ENCODE measurements at places on chromosomes 7 and 10.

DNA sequence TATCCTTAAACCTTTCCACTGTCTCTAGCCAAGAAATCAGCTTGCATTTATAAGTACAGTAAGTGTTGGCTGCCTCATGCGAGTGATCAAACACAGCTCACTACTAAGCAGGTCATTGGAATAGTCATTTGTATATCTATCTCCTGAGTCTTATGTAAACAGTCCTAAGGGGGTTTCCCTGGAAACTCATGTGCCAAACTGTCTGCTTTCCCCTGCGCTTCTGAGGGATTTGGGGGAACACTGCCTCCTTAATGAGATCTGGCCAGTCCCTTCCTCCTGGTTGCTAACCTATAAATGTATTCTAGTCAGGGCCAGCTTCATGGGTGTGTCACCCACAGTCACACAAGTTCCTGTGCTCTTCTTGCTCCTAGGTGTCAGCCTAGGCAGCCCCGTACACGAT lies 133.1 kb downstream of the CD36 start:
- DNase-seq = no peak

DNA sequence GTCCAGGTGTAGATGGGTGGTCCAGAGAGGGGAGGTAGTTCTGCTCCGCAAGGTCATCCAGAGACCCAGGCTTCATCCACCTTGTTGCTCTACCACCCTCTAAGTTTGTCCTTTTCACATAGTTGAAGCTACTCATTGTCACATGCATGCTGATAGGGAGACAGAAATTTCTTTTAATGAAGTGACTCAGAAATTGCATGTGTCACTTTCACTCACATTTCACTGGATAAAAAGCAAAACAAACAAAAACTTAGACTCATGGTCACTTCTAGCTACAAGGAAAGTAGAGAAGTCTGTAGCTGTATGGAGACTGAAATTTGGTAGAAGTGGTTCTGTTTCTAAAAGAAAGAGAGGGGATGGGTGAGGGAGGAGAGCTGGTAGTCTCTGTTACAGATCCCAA lies 161.9 kb downstream of the SORCS3 start:
- DNase-seq = no peak

GRCh38 chr10:92845921-92846320 lies 2.4 kb upstream of the EXOC6 start:
- DNase-seq = no peak

- DNase-seq = no peak
These were observed 90.0 kb downstream of the ST7 start for GRCh38 chr7:117043108-117043825.

GRCh38 chr10:43573250-43574000 lies 991 bp downstream of the ZNF239 start:
- no peak for DNase-seq

- no peak for DNase-seq
These were observed 7.6 kb downstream of the CALD1 start for GRCh38 chr7:134787064-134787463.

- no peak for DNase-seq
These were observed 77.4 kb downstream of the ZNF365 start for GRCh38 chr10:62451611-62451975.

DNA sequence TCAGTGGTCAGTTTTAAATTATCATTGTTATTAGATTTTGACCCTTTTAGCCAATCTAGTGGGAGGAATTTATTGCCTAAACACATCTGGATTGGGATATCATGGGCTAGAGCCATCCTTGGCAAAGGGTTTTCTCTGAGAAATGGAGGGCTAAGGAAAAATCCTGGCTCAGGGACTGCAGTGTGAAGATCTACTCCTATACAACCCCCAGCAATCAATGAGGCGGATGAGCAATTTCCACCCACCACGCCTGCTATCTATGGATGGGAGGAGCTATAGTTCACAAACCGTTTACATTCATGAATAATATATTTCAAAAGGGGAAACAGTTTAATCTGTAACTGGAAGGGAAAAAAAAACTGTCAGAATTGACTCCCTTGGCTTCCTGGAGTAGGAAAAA lies 2.7 kb downstream of the CAV1 start:
- DNase-seq = no peak

GRCh38 chr10:110101464-110102144 lies 93.8 kb downstream of the ADD3 start:
- no peak for DNase-seq

DNA sequence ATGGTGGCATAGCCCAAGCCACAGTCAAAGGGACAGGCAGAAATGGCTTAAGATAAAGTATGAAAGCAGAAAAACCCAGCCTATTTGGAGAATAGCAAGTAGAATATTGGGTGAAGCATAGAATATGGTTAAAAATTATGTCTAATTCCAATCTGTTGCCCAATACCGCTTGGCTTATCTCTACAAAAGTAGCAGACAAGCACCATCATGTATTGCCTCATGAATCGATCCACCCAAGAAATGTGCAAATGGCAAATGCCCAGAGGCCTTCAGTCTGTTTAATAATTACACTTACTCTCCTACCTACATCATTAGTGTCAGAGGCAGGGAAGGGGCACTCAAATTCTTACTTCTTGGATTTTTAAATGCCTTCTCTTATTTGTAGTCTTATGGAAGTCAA lies 130.9 kb upstream of the ADAM12 start:
- DNase-seq = no peak

- DNase-seq = no peak
These were observed 80.0 kb downstream of the ARID5B start for GRCh38 chr10:61981460-61981859.

GRCh38 chr7:93973134-93973533 lies 31.0 kb downstream of the BET1 start:
- no peak for DNase-seq

- DNase-seq = no peak
These were observed 75.4 kb upstream of the SLC13A1 start for GRCh38 chr7:123275036-123275753.
